ENCODE measurements at places on chromosomes 4 and X. TPM values are rescaled to one million over a fixed set of nuclear protein-coding genes. Genes with fewer than 3 reads are reported as not detected.

- DNase-seq = no peak
Measured at GRCh38 chr4:88927420-88927819, 129.6 kb downstream of the FAM13A start.

DNA sequence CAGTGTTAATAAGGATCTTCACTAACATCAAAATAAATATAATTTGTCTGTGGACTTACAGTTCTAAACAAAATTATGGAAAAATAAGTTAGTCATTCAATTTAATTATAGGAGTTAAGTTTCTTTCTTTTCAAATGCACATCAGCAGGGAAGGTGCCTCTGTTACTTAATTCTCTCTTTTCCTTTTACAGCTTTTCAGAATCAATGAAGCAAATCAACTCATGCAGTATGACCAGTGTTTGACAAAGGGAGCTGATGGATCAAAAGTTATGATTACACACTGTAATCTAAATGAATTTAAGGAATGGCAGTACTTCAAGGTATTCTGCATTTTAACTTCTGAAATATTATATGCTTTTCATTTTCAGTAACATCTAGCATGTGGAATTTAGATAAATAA lies 15.9 kb downstream of the HMGB2 start:
- no peak for DNase-seq

- DNase-seq = no peak
Measured at GRCh38 chr4:71470524-71470923, 131.7 kb downstream of the SLC4A4 start.

GRCh38 chrX:77694491-77694890 lies 91.5 kb downstream of the ATRX start:
- no peak for DNase-seq

CPXCR1 gene
- total RNA-seq = not detected
